ENCODE measurements at places on chromosomes 2 and 18. TPM values are rescaled to one million over a fixed set of nuclear protein-coding genes. Genes with fewer than 3 reads are reported as not detected.

The GPR55 gene
- not detected for total RNA-seq

The CLHC1 gene
- total RNA-seq: 7.9 TPM

The RNMT gene
- 20.3 TPM for total RNA-seq

The CCT4 gene
- 167 TPM for total RNA-seq

The UBR3 gene
- 44.9 TPM for total RNA-seq

The CYRIA gene
- total RNA-seq: 5.2 TPM

The SERPINB10 gene
- not detected for total RNA-seq

The MAP4K3 gene
- 28.9 TPM for total RNA-seq

The ACYP2 gene
- total RNA-seq: 20.0 TPM

The GKN1 gene
- not detected for total RNA-seq

The RNF125 gene
- total RNA-seq: 0.28 TPM

The FAP gene
- total RNA-seq: 274 TPM

All from regular cardiac myocyte (primary cell).